ENCODE measurements at places on chromosomes 7 and 10. TPM values are rescaled to one million over a fixed set of nuclear protein-coding genes. Genes with fewer than 3 reads are reported as not detected.

Gene EMX2
- 0.25 TPM for total RNA-seq

Gene GRM3
- not detected for total RNA-seq

DNA sequence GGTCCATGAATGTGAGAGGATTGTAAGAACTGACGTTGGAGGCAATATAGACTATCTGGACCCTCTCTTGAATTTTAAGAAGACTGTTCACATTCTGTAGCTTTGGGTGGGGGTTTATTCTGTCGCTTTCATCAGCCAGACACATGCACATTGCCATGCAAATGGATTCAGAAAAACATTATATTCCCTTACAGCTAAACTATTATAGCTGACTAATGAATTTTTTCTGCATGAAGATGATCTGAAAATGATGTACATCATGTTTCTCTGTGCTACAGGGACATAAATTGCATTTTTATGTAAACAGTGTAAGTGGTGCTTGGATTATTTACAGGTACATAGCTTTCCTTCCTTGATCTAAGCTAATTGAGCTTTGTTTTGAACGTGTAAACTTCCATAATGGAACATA, 1.5 kb downstream of the MET start:
- H3K4me3 ChIP-seq, result peak overlapping the region; percentile 73
- no peaks in the 10 kb centered on the region for H3K36me3 ChIP-seq
- no peak overlapping the region for H3K27ac ChIP-seq
- peaks cover 28% of the 10 kb centered on the region for H3K4me1 ChIP-seq
- DNase-seq, result no peak

DNA sequence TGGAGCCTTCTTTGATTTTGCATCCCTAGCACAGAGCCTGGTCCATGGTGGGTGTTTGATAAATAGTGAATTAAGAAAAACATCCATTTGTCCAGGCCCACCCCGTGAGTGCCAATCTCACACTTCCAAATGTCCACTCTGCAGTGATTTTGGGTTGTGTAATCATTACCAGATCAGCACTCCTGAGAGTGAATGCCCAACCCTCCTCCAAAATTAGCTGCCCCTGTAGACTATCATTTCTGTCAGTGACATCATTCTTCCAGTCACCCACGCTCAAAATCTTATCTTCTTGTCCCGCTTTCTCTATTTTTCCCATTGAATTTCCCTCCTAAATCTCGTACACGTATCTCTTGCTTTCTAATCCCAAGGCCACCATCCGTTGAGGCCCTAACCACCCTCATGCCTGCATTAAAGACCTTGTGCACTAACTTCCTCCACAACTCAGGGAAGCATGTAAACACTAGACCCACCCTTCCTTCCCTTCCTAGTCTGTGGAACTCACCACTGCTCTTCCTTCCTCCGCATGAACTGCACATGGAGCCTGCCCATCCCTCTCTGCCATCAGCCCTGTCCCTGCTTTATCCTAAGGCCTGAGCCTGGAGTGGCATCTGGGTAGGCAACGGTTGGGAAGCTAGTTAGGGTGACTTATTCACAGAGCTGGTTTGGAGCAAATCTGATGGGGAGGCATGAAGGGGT, 32.8 kb downstream of the PIK3AP1 start:
- H3K4me1 ChIP-seq, result no peaks in the 10 kb centered on the region
- peaks cover 5% of the 10 kb centered on the region for H3K27me3 ChIP-seq
- DNase-seq, result no peak
- H3K36me3 ChIP-seq, result no peaks in the 10 kb centered on the region
- no peak overlapping the region for H3K4me3 ChIP-seq
- H3K27ac ChIP-seq, result no peak overlapping the region

GRCh38 chr10:6275022-6275997, 72.6 kb downstream of the PFKFB3 start:
- no peaks in the 10 kb centered on the region for H3K27me3 ChIP-seq
- no peaks in the 10 kb centered on the region for H3K36me3 ChIP-seq

DNA sequence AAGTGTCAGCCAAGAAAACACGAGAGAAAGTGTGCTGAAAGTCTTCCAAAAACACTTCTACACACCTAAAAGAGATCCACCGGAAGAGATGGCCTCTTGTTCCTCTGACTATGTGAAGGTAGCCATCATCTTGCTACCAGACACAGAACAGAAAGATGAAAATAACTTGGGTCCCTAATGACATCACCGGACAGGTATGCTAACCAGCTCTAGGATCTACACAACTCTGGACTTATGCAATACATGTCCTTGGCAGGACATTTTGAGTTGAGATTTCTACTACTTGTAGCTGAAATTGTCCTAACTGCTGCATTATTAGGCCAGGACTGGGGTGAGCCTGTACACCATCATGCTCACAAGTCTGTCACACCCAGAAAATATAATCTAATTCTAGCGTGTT, 358.7 kb downstream of the ELMO1 start:
- H3K36me3 ChIP-seq, result peaks cover under 1% of the 10 kb centered on the region
- DNase-seq, result no peak
- peaks cover 9% of the 10 kb centered on the region for H3K4me1 ChIP-seq
- H3K27ac ChIP-seq, result no peak overlapping the region

DNA sequence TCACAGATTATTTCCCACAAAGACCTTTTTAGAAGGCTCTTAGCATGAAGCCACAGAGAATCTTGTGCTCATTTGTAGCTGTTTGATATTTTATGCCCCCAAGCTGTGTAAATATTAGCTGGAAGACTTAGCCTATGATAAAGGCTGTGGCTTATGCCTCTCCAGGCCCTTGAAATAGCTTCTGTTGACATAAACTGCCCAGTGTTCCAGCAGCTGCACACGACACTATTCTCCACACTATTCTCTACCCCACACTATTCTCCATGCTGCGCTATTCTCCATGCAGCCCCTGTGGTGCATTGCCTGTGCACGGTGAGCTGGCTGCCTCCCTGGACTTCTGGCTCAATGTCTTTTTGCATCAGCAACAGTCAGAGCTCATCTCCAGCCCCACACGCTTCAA, 13.1 kb downstream of the DDC start:
- H3K4me3 ChIP-seq, result no peak overlapping the region
- no peaks in the 10 kb centered on the region for H3K4me1 ChIP-seq
- DNase-seq, result no peak
- H3K27me3 ChIP-seq, result peaks cover 21% of the 10 kb centered on the region
- H3K36me3 ChIP-seq, result no peaks in the 10 kb centered on the region

Gene MOGAT3
- total RNA-seq, result not detected

Gene RTKN2
- total RNA-seq, result not detected

Gene PLAC9
- total RNA-seq, result 34.3 TPM

GRCh38 chr10:129099486-129099885, 367.6 kb upstream of the MGMT start:
- DNase-seq, result no peak
- peaks cover 20% of the 10 kb centered on the region for H3K4me1 ChIP-seq
- no peaks in the 10 kb centered on the region for H3K36me3 ChIP-seq
- H3K27me3 ChIP-seq, result no peaks in the 10 kb centered on the region
- no peak overlapping the region for H3K27ac ChIP-seq

Gene MARCHF5
- total RNA-seq, result 32.2 TPM

DNA sequence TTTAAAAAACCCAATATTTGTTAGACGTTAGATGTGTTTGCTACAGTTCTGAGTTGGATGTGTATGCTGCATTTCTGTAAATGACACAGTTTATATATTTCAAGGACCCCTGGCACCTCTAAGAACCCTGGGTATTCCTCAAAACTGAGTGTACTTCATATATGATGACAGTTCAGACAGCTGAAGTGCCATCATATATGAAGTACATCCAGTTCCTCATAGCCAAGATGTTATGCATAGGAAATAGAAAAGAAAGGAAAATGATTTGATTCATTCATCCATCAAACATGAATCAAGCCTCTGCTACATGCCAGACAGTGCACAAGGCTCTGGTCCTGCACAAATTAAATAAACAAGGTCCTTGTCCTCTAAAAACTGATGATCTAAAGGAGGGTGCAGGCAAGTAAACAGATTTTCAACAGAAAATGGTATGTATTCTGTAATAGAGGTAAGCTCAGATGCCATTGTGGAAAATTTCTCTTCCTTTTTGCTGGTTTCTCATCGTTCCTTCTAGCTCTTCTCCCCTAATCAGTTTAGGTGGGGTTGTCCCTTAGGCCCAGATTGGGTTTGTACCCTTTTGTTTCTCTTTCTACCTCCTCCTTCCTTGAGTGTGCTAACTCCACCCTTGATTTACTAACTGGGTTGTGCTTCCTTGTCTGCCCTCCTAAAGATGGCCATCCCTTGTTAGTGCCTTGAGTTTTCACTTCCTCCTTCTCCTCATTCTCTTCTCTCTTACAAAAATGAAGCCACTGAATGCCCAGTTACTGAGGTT, 25.3 kb upstream of the SMIM30 start:
- no peaks in the 10 kb centered on the region for H3K4me1 ChIP-seq
- no peak overlapping the region for H3K27ac ChIP-seq
- H3K36me3 ChIP-seq, result no peaks in the 10 kb centered on the region
- H3K27me3 ChIP-seq, result no peaks in the 10 kb centered on the region
- no peak overlapping the region for H3K4me3 ChIP-seq

DNA sequence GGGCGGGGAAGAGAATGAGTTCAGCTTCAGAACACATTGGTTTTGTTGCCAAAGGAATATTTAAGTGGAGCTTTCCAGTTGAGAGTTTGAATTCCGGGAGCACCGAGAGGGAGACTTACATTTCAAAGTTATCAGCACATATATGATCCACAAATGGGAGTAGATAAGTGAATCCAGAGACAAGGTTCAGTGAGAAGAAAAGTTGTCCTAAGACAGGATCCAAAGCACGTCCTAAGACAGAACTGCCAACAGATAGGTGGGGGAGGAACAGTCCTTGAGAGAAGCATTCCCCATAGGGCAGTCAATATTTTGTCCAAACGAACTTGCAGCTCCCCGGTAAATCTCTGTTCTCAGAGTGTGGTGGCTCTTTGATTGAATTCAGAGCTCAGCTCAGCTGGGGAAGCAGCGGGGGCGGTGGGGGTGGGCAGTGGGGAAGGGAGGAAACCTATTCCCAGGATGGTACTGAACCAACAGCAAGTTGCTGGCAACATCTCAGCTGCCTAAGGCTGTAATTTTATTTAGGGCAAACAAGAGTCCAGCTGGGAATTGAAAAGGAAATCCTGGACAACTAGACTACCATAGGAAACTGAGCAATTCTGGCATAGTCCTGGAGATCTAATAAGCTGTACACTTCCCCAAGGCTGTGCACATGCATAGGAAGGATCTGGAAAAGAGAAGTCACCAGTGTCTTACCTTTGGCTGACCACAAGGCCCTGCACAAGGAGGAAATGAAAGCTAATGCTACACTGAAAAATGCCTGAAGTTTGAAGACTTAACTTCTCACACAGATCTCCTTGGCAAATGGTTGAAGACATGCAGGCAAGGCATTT, 94.2 kb upstream of the CXCL12 start:
- peaks cover 36% of the 10 kb centered on the region for H3K4me1 ChIP-seq
- no peak overlapping the region for H3K27ac ChIP-seq
- peaks cover 3% of the 10 kb centered on the region for H3K27me3 ChIP-seq
- no peak overlapping the region for H3K4me3 ChIP-seq

DNA sequence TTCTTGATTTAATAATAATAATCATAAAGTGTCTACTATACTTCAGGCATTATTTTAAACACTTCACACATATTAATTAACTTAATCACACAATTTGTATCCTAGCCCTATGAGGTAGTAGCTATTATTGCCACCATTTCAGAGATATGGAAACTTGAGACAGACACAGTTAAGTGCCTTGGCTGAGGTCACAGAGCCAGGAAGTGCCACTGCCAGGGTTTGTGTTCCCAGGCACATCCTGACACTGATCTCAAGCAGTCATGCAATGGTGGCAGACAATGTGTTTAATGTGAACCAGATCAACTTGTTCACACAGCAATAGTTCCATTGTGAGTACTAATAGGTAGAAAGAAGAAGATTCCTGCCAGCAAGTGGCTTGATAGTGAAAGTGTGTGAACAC, 666.0 kb downstream of the SUGCT start:
- H3K27me3 ChIP-seq, result no peaks in the 10 kb centered on the region
- peak overlapping the region; percentile 47 for H3K27ac ChIP-seq

- no peak for DNase-seq
- peaks cover 7% of the 10 kb centered on the region for H3K36me3 ChIP-seq
- H3K4me1 ChIP-seq, result peaks cover 7% of the 10 kb centered on the region
- H3K4me3 ChIP-seq, result no peak overlapping the region
- no peaks in the 10 kb centered on the region for H3K27me3 ChIP-seq
Observed at GRCh38 chr7:132546366-132547127, 29.7 kb downstream of the PLXNA4 start.

- peaks cover 9% of the 10 kb centered on the region for H3K4me1 ChIP-seq
- H3K36me3 ChIP-seq, result no peaks in the 10 kb centered on the region
Observed at GRCh38 chr10:50951365-50951764, 65.9 kb upstream of the A1CF start.

- peaks cover 55% of the 10 kb centered on the region for H3K4me1 ChIP-seq
- H3K27me3 ChIP-seq, result no peaks in the 10 kb centered on the region
- DNase-seq, result peak; percentile 3
- H3K4me3 ChIP-seq, result no peak overlapping the region
Observed at GRCh38 chr10:103792547-103792946, 62.8 kb downstream of the SH3PXD2A start.

DNA sequence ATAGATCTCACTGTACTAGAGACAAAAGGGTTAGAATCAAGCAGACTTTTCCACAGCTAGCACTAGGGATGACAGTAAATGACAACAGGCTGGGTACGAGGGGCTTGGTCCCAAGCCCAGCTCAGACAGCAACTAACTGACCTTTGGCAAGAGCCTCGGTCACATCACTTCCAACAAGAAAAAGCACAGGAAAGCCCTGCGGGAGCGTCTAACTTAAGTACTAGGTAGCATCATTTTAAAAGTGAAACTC, 22.8 kb downstream of the CALML3 start:
- peak overlapping the region; percentile 48 for H3K4me3 ChIP-seq
- H3K4me1 ChIP-seq, result peaks cover 36% of the 10 kb centered on the region

Gene SPDYE9
- total RNA-seq, result not detected

DNA sequence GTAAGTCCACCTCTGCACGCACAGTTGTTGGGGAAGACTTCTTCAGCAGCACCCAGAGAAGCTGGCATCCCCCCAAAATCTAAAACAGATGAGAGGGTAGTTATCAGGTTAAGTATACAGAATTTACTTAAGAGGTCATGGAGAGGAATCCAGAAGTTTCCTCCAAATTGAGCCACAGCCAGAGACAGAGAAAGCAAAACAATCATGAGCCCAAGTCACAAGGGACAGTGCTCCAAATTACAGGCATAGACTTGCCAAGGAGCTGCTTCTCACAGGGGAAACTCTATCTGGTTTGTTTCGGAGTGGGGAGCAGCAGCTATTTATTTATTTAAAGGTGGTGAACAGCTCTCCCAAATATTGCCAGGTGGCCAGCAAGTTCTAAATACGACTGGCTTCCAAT, 308.4 kb downstream of the SKIDA1 start:
- no peak overlapping the region for H3K4me3 ChIP-seq
- DNase-seq, result no peak
- no peaks in the 10 kb centered on the region for H3K27me3 ChIP-seq
- H3K4me1 ChIP-seq, result peaks cover 10% of the 10 kb centered on the region
- H3K27ac ChIP-seq, result no peak overlapping the region
- H3K36me3 ChIP-seq, result no peaks in the 10 kb centered on the region

DNA sequence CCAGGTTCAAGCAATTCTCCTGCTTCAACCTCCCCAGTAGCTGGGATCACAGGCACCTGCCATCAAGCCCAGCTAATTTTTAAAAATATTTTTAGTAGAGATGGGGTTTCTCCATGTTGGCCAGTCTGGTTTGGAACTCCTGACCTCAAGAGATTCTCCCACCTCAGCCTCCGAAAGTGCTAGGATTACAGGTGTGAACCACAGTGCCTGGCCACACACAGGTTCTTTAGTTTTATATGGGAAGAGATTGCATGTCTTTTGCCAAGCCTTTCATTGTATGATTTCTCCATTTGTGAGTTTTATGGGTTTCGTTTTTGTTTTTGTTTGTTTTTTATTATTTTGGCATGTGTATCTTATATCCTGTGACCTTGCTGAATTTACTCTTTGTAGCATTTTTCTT, 40.9 kb downstream of the C1GALT1 start:
- H3K4me3 ChIP-seq, result no peak overlapping the region
- DNase-seq, result no peak
- H3K27ac ChIP-seq, result no peak overlapping the region
- H3K4me1 ChIP-seq, result peaks cover 20% of the 10 kb centered on the region
